ENCODE measurements at places on chromosomes 16 and 17.

DNA sequence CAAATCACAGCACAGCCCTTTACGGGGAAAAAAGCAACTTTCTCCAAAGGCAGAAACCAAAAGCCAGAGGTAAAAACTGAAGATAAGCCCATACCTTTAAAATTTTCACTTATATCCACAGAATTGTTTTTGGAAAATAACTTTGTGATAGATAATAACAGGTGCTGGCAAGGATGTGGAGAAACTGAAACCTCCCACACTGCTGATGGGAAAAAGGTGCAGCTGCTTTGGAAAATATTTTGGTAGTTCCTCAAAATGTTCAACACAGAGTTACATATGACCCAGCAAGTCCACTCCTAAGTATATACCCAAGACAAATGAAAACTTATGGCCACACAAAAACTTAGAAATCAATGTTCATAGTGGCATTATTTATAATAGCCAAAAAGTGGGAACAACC, 12.2 kb downstream of the EFTUD2 start:
- DNase-seq = no peak

DNA sequence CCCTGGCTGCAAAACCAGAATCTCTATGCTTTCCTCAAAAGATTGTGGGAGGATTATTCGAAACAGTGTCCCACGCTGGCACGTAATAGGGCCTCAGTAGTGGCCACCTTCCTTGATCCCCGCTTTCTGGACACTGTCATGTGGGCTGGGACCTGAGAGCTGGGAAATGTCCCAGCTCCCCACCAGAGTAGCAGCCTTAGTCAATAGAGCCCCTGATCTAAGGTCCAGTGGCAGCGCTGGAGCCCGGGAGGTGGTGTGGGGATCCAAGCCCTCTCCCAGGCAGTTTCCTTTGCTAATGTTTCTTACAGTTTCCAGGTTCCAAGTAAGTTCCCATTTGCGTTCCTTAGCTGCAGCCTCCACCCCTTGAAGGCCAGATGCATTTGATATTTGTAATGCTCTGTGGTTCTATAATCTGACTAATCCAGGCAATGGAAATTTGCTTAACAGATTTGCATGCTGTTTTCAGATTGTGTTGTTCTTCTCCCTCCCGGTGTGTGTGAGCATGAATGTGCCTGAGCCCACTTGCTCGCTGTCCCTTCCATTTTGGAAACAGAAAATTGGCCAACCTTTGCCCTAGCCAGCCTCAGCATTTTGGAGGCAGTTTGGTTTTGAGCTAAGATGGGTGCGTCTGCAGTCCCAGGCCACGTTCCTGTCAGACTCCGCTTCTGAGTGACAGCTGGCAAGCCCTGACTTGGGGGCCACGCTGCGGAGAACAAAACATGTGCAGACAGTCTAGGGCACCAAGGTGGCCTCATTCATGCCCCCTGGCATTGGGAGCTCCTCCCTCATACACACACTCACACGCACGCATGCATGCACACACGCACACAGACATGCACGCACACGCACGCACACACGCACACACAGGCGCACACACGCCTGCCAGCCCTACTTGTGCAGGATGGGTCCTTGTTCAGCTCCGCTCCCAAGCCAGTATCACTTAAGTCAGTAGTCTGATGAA, 69.4 kb downstream of the CCDC182 start:
- no peak for DNase-seq

DNA sequence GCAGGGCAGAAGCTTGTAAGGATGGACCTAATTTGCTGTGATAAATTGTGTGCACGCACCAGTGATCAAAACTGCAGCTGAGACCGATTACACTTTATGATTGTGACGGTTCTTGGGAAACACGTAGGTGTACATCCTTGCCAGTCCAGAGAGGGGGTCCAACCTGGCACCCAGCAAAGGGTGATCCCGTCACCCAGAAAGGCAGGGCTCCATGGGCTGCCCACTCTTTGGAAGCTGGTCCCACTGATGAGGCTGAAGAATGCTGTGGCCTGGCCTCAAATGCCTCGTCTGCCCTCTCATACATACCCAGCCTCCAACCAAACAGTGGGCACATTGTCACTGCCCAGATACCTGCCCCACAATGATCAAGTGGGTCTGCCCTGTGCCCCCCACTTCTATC, 132.0 kb downstream of the C16orf78 start:
- DNase-seq = no peak

- DNase-seq = no peak
Observed at GRCh38 chr17:19370493-19370960, 7.8 kb upstream of the MAPK7 start.

DNA sequence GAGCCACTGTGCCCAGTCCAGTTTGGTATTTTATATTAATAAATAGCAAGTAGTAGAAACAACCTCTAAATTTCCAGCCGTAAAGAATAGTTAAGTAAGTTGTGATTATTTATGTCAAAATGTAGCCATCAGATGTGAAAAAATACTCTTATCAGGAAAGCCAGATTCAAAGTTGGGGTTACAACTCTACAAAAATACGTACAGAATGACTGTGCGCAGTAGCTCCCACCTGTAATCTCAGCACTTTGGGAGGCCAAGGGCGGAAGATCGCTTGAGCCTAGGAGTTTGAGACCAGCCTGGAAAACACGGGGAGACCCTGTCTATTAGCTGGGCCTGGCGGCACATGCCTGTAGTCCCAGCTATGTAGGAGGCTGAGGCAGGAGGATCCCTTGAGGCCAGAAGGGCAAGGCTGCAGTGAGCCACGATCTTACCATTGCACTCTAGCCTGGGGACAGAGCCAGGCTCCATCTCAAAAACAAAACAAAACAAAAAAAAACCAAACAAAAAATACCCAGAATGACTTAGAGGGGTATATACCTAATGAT, 1.7 kb downstream of the PDP2 start:
- no peak for DNase-seq

- no peak for DNase-seq
Observed at GRCh38 chr16:85045077-85045476, 17.5 kb downstream of the KIAA0513 start.

DNA sequence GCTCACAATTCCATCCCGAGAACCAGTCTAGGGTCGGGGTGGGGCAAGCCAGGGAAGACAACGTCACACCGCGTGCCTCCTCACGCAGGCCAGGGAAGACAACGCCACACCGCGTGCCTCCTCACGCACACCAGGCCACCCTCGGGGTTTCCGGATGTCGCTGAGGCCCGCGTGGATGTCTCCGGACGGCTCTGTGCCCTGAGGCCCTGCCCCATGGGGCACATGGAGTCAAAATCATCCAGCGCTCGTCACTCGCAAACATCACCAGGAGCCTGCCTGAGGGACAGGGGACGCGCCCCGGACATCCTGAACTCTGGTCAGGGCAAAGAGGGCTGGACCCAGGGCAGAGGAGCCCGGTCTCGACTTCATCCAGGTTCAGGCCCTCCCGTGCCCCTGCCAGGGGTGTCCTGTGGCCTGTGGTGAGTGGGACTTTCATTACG, 3.7 kb downstream of the TMEM204 start:
- no peak for DNase-seq

- no peak for DNase-seq
Observed at GRCh38 chr16:30493941-30494488, 21.5 kb downstream of the ITGAL start.

- DNase-seq = no peak
Observed at GRCh38 chr17:63426041-63426916, 19.8 kb downstream of the CYB561 start.

- DNase-seq = no peak
Observed at GRCh38 chr17:41638941-41639340, 14.6 kb upstream of the KRT17 start.

DNA sequence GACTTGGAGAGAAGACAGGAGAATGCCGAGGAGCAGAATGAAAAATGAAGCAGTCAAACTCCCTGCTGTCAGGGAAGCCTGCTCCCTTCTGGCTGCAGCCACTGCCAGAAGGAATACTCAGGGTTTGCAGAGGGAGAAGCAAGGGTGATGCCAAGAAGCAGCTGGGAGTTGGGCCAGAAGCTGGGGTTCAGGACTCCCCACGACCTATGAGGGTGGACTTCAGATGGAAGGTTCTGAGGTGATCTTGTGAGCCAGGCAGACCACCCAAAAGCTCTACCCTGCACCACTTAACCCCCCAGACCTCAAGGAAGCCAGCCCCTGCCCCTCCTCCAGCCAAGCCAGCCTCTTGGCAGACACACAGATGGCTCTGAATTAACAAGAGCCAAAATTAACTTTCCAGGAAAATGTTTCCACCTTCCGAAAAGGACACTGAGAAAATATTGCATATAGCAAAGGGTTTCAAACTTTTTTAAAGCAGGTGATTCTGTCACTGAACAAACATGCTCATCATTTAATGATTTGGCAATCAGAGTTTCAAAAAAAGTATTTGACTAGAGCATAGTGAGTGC, 126.0 kb upstream of the ERCC4 start:
- peak; percentile 2 for DNase-seq

GRCh38 chr17:71003736-71004135, 834.4 kb downstream of the KCNJ2 start:
- no peak for DNase-seq

DNA sequence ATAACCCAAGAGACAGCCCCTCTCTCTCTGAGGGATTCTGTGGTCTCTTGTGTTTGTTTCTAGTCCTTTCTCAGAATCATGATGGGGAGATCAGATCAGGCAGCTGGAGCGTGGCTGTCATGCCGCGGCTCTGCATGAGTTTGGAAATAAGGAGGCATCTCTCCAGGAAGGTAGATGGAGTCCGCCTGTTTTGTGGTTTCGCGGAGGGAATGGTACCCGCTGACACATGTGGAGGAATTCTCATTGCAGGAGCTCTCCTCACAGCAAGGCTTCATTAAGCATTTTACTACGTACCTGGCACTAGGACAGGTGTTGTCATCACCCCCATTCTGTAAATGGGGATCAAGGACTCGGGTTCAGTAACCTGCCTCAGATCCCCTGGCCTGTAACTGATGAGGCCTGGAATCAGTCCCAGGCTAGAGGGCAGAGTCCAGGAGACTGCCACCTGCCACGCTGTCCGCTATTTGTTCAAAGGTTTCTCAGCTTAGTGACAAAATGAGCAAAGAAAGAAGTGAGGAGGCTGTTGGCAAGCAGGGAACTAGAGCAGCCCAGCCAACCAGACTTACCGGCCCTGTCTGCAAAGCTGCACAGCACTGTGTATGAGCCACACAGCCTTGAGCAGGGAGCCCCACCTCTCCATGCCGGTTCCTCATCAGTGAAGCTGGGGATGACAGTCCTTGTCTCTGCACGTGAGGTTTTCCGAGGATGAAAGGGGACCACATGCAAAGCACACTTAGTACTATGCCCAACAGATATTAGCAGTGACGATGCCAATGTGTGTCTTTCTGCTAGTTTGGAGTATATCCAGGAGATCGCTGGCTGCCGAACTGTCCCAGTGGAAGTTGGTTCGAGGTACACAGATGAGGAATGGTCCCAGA, 11.0 kb downstream of the KDM8 start:
- peak; percentile 31 for DNase-seq

DNA sequence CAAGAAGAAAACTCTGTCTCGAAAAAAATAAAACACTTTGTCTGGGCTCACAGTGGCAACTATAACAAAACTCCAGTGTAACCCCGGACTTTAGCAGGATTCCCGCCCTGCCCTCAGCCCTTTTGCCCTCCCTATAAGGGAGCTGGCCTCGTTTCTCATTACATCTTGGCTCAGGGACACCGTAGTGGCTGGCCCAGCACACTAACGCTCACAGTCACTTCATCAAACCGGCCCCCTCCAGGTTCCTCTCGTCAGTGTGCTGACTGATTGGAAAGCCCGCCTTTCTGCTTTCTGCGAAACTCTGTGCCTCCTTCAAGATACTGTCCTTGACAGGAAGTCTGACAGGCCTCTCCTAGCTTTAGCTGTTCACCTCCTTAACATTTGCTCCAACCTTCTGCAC, 11.2 kb upstream of the MYO1C start:
- no peak for DNase-seq

- DNase-seq = no peak
Observed at GRCh38 chr16:79201436-79201835, 399.1 kb downstream of the MAF start.
